Camera-type eye (tissue), 1 donor: ENCODE measurements at places on chromosomes 2 and 18. TPM values are rescaled to one million over a fixed set of nuclear protein-coding genes. Genes with fewer than 3 reads are reported as not detected.

Gene LIMS3
- total RNA-seq = 3.5 TPM

Gene ERICH2
- not detected for total RNA-seq

Gene G6PC2
- total RNA-seq = 4.2 TPM

Gene ZNF396
- total RNA-seq = 5.8 TPM

Gene APLF
- 8.9 TPM for total RNA-seq

Gene KATNAL2
- 4.6 TPM for total RNA-seq

Gene GRB14
- 7.8 TPM for total RNA-seq

Gene DNAH7
- total RNA-seq = 6.1 TPM

Gene MOGAT1
- total RNA-seq = not detected
